Caki2 (cell line): ENCODE measurements at places on chromosomes 7 and 10. TPM values are rescaled to one million over a fixed set of nuclear protein-coding genes. Genes with fewer than 3 reads are reported as not detected.
A peak's percentile ranks its signal among the peaks of the same experiment; 100 is the strongest.

- no peak for DNase-seq
These were observed 30.0 kb upstream of the KLHL7 start for GRCh38 chr7:23075571-23075970.

GRCh38 chr7:116425647-116426209, 73.8 kb upstream of the CAV2 start:
- DNase-seq = no peak

GRCh38 chr10:13331646-13332045, 16.4 kb downstream of the SEPHS1 start:
- no peak for DNase-seq

DNA sequence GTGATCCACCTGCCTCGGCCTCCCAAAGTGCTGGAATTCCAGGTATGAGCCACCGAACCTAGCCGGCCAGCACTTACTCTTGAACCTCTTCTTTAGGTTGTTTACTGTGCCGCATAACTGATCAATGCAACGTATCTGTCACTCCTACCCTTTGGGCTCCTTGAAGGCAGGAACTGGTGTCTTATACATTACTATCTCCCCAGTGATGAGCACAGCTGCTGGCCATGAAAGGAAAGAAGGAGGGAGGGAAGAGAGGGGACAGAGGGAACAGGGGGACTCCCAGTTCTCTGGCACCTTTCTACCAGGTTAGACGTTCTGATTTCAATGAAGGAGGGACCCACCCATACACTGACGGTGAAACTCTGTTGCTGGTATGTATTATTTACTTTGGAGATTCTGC, 111.8 kb upstream of the NANOS1 start:
- no peak for DNase-seq

The ECHS1 gene
- total RNA-seq = 95.9 and 100 TPM in 2 replicates

GRCh38 chr7:78176171-78176570, 377.6 kb downstream of the PHTF2 start:
- DNase-seq = no peak

- no peak for DNase-seq
These were observed 29.5 kb upstream of the PFKFB3 start for GRCh38 chr10:6173203-6173602.

DNA sequence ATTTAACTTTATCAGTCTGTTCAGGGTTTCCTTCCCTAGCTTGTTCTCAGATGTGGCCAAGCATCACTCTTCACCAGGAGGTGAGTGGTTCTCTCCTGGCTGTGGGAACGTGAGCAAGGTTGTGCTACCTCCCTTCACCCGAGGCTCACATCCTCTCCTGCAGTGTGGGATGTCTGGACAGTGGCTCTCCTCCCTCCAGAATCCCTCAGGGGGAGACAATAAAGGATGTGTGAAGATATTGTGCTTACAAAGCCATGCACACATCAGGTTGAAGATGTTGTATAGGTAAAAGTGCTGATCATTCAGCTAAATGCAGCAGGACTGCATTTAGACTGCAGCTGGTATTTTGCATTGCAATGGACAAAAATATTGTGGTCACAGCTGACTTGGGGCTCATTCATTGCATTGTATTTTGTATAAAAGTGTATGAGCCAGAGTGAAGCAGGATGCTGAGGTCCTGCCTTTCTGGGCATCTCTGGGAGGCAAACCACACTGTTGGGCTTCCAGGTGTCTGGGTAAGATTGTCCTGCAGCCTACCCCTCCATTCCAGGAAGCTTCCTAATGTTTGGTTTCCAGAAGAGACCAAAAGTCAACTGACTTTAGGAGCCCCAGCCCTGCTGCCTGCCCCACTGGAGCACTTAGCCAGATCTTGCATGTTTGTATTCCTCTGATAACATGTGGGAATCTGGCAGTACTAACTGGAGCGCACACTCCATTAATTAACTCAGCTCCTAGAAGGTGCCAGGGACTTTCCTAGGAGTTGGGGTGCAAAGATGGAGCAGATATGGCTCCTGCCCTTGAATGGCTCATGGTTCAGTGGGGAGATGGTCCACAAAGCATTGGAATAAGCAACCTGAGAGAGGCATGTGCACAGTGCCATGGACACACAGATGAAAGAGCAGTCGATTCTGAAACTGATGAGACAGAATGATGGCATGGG, 292.5 kb upstream of the ZNF32 start:
- DNase-seq = no peak

- DNase-seq = no peak
These were observed 323.2 kb upstream of the COBL start for GRCh38 chr7:51639661-51640334.

- no peak for DNase-seq
These were observed 54.7 kb upstream of the BICC1 start for GRCh38 chr10:58457761-58458616.

The FGFBP3 gene
- 1.2 and 2.9 TPM in 2 replicates for total RNA-seq

The SERPINE1 gene
- total RNA-seq = 36.7 and 42.4 TPM in 2 replicates

- peak; percentile 30 for DNase-seq
These were observed 2.5 kb downstream of the SCRN1 start for GRCh38 chr7:29987083-29987482.

The MSS51 gene
- total RNA-seq = 0.41 TPM in 1 of 2 replicates, not detected in the other

The SFTPA2 gene
- not detected in 2 replicates for total RNA-seq

- DNase-seq = no peak
These were observed 282.1 kb upstream of the BMPER start for GRCh38 chr7:33623267-33623666.

DNA sequence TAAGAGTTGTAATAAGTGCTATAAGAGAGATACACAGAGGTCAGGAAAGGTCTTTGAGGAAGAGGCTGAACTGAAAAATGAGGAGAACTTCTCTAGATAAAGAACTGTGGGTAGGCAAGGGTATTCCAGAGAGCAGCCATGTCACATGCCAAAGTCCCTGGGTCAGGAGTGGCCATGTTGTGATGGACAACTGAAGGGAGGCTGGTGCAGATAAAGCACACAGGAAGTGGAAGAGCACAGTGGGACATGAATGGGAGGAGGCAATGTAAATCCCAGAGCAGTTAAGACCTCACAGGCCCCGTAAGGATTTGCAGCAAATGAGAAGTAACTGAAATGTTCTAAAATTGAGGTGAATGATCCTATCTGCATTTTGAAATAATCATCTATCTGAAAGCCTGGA, 37.2 kb downstream of the IMMP2L start:
- no peak for DNase-seq

The LLCFC1 gene
- total RNA-seq = not detected in 2 replicates

- DNase-seq = no peak
These were observed 19.1 kb upstream of the INPP5F start for GRCh38 chr10:119706521-119707278.

The DKK1 gene
- 4.5 and 8.6 TPM in 2 replicates for total RNA-seq

The TBC1D12 gene
- 4.7 and 14.8 TPM in 2 replicates for total RNA-seq

DNA sequence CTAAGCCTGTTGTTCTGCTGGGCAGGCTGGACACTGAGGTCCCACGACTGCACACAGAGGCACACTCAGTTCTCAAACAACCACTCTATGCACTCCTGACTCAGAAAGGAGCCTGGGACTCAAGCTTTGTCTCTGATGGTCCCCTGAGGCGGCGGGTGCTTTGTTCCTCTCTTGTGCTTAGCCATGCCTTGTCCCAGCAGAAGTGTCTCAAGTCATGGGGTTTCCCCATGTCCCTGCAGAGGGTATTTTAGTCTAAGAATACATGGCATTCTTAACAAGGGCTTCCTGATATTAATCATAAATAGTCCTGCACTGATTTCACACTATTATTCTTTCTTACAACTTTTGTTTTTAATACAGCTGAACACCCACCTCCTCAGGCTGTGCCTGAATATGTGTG, 72.5 kb downstream of the CXCL12 start:
- no peak for DNase-seq

GRCh38 chr10:5619362-5620211, 46.8 kb downstream of the ASB13 start:
- no peak for DNase-seq

GRCh38 chr10:133526957-133527588, at the start of gene CYP2E1:
Gene CYP2E1, plus strand, starts transcription at chr10:133527363. Its CDS starts 33 bp downstream, at chr10:133527396.
- no peak for DNase-seq

GRCh38 chr10:21099291-21100062, 202.4 kb upstream of the NEBL start:
- no peak for DNase-seq

DNA sequence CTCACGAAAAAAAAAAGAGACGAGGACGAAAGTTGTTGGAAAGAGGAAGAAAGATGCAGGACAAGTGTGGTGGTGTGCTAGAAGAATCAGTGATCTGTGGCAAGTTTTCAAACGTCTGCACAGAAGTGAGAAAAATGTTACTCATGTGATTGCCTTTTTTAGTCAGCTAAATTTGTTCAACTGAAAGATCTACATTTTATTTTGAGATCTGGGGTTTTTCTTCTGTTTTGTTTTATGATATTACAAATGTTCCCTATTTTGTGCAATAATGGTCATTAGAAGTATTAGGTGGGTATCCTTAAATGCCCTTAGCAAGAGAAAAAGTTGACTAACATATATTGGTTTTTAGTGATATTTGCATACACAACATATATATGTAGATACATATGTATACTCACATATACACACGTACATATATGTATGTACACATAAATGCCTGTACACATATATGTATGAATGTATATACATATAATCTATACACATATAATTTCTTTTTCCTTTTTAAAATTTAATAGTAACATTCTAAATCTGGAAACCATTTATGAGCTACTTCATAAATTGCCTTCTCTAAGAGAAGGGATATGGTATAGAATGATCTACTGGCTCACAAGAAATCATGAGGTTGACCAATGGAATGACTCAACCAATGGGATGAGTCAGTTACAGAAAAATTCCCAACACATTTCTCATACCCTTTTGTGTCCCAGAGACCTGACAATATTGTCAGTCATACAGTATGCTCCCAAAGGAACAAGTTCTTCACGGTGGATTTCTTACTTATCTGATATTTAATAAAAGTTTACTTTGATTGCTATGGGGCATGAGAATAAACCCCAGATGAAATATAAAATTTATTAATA, 38.4 kb downstream of the SLC39A12 start:
- DNase-seq = peak; percentile 66

The CHST3 gene
- 45.2 and 49.3 TPM in 2 replicates for total RNA-seq

GRCh38 chr10:113447278-113447677, 105.6 kb upstream of the HABP2 start:
- DNase-seq = no peak

The VAX1 gene
- 0.27 and 0.67 TPM in 2 replicates for total RNA-seq

DNA sequence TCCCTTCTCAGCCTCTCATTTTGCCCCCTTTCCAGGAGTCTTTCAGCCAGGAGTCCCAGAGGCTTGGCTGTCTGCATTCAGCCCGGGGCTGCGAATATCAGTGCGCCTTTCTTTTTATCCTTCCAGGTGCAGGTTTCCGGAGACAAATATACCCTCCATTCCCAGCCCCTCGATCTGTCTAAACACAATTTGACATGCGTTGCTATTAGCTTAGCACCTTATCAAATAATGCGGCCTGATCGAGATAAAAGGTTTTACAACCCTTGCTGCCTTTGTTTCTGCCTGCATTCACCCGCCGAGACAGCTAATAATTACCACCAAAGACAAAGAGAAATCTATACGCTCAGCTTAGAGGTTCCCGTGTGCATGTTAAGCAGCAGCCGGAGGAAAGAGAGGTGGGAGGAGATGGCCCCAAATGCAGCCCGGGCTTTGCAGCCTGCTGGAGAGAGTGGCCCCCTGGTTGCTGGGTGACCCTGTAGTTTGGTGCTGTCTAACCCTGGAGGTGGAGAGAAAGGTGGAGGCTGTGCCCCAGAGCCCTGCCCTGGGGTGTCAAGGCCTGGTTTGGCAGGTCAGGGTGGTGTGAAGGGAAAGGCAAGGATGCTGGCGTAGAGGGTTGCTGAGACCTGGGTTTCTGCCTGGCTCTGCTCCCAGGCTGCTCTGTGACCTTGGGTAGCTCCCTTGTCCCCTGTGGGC, 185.3 kb downstream of the RPS24 start:
- no peak for DNase-seq

- no peak for DNase-seq
These were observed 82.3 kb downstream of the DAGLB start for GRCh38 chr7:6365451-6365850.

DNA sequence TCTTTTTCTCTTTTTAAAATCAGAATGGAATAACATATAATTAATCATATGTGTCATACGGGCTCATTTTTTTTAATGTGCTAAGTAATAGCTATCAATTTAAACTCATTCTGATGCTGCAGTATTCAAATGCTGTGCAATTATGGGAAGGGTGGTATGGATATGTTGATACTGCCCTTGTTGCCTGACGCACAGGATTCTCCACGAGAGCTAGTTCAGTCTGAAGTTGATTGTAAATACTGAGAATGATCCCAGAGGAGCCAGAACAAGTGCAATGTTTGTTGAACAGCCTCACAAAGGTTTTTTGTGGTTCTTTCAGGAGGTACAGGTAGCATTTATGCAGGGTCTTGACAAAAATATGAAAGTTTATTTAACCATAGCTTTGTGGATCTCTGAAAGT, 13.4 kb downstream of the NPY start:
- DNase-seq = no peak

The PRSS2 gene
- not detected in 2 replicates for total RNA-seq

- no peak for DNase-seq
These were observed 391.5 kb upstream of the MGMT start for GRCh38 chr10:129075508-129075907.

The CHAT gene
- not detected in 2 replicates for total RNA-seq

The CLEC5A gene
- not detected in 2 replicates for total RNA-seq

GRCh38 chr7:29495653-29496052, 68.0 kb upstream of the PRR15 start:
- no peak for DNase-seq

DNA sequence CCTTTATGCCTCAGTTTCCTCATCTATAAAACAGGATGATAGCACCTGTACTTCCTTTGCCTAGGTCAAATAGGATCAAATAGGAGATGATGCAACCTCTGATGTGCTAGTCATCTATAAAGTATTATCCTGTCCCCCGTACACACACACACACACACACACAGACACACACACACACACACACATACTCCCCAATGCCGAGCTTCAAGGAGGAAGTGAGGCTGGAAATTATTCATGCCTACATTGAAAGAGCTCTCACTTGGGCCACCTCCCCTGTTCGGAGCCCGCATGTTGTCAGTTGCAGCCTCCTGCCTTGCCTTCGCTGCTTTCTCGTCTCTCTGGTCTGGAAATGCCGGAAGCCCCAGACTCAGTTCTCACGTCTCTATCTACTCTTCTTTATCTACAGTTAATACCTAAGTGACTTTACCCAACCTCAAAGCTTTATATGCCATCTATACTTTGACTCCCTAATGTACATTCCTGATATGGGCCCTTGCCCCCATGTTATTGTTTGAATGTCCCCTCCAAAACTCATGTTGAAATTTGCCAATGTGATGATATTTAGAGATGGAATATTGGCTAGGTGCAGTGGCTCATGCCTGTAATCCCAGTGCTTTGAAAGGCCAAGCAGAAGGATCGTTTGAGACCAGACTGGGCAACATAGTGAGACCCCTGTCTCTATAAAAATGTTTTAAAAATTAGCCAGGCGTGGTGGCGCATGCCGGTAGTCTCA, 6.9 kb upstream of the UBE2H start:
- peak; percentile 50 for DNase-seq
